Breast epithelium (tissue), 4 donors: ENCODE measurements at places on chromosomes 5 and 9.

DNA sequence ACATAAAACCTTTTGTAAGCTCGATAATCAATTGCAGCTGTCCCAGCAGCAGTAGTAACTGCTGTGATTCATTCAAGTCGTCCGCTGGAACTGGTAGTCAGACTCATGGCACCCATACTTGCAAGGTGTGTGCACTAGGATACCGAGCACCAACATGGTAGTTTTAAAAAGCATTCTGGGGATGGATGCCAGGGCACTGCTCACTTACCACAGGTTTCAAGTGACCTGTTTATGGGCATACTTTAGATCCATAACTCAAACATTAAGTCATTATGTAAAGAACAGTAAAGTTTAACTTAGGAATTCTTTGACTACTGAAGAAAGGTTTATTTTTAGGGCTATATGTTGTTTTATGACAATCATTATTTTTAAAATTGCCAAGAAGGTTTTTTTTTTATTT lies 2277.6 kb downstream of the MAT2B start:
- no peak for DNase-seq
- H3K27ac ChIP-seq, result no peak overlapping the region

DNA sequence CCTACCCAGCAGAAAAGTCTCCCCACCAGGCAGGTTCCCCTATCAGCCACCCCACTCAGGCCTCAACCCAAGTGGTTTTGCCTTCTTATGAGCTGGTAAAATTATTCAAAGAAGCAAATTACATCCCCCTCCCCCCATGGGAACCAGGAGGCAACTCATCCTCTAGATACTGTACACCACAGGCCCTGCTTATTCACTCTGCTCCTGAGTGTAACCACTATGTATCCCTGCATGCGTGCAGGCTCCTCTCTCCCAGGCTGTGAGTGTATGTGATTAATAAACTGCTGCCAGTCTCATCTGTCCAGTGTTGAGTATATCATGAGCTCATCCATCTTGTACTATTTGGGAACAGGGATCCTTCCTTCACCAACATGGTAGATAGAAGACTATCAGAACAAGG lies 8.6 kb downstream of the KCTD16 start:
- H3K27me3 ChIP-seq, result no peaks in the 10 kb centered on the region
- H3K36me3 ChIP-seq, result no peaks in the 10 kb centered on the region
- H3K4me3 ChIP-seq, result no peak overlapping the region
- DNase-seq, result no peak

DNA sequence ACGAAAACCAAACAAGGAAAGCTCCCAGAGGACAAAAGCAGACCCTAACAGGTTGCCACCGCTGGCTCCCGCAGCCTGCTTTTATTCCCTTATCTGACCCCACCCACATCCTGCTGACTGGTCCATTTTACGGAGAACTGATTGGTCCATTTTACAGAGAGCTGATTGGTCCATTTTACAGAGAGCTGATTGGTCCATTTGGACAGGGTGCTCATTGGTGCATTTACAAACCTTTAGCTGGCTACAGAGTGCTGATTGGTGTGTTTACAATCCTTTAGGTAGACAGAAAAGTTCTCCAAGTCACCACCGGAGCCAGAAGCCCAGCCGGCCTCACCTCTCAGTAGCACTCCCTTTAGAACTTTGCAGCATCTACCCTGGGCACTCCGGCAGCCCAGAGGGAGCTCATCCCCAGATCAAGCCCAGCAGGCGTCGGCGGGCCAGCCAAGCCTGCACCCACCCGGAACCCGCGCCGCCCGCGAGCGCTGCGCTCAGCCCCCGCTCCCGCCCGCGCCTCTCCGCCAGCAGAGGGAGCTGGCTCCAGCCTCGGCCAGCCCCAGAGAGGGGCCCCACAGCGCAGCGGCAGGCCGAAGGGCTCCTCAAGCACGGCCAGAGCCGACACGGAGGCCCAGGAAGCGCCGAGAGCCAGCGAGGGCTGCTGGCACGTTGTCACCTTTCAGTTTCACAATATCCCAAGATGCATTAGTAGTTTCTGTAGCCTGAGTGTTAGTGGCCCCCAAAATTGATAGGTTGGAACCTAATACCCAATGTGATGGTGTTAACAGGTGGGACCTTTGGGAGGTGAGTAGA lies 35.3 kb upstream of the CLPTM1L start:
- peak overlapping the region; percentile 11 for H3K4me3 ChIP-seq
- no peak for DNase-seq
- H3K36me3 ChIP-seq, result no peaks in the 10 kb centered on the region
- H3K27ac ChIP-seq, result no peak overlapping the region
- no peaks in the 10 kb centered on the region for H3K4me1 ChIP-seq
- H3K27me3 ChIP-seq, result no peaks in the 10 kb centered on the region

DNA sequence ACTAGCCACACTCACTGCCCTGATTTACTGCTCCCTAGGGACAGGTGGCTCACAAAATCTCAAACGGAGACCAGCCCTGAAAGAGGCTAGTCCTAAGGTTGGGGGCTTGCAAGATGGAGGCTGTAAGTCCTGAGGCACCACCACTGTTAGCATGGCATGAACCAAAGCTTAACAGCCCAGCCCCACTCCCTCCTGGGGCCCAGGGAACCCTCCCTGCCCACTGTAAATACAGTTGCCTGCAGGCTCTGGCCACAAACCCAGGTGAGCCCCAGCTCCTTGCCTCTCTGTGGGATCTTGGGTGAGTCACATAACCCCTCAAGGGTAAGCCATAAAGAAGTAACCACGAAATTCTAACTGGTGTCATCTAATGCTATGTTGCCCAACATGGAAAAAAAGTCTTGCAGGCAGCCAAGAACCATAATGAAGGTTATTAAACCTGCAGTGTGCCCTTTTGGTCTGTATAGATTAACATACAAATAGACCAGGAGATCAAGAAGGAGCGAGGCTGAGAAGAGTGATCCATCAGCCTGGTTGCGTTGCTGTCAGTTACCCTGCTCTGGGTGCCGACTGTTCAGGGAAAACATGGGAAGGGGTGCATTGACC lies 1.7 kb upstream of the POMT1 start:
- H3K27me3 ChIP-seq, result no peaks in the 10 kb centered on the region
- peak overlapping the region; percentile 43 for H3K27ac ChIP-seq
- no peak for DNase-seq
- peaks cover 13% of the 10 kb centered on the region for H3K36me3 ChIP-seq
- no peak overlapping the region for H3K4me3 ChIP-seq

- no peaks in the 10 kb centered on the region for H3K4me1 ChIP-seq
- no peaks in the 10 kb centered on the region for H3K36me3 ChIP-seq
- DNase-seq, result no peak
- no peak overlapping the region for H3K27ac ChIP-seq
- H3K4me3 ChIP-seq, result no peak overlapping the region
Measured at GRCh38 chr5:84287951-84288350, 96.7 kb downstream of the EDIL3 start.

DNA sequence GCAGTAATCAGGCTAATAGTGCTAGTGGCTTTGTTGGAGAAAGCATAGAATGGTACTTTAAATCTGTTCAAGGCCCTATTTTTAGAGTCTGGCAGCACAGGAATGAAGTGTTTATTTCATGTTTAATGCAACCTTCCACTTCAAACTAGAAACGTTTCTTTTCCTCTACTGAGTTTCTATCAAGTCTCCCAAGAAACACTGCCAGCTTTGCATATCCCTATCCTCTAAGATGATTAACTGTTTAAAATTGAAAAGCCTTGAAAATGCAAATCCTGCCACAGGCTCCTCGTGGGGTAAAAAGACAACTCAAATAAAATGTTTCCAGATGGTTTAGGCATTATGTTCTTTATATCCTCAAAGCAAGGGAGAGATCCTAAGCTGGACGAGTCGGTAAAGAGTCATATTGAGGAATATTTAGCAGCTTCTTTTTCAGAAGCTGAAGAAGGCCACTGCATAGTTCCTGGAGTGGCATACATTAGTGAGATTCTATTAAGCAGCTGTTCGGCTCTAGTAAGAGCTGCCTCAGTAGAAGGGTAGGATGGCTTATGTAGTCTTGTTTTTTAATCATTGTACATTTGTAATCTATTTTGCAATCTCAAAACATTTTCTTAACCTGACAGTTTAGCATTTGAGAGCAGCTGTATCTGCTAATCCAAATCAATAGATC lies 251.2 kb downstream of the CHSY3 start:
- no peaks in the 10 kb centered on the region for H3K4me1 ChIP-seq
- no peaks in the 10 kb centered on the region for H3K27me3 ChIP-seq
- no peak overlapping the region for H3K4me3 ChIP-seq

DNA sequence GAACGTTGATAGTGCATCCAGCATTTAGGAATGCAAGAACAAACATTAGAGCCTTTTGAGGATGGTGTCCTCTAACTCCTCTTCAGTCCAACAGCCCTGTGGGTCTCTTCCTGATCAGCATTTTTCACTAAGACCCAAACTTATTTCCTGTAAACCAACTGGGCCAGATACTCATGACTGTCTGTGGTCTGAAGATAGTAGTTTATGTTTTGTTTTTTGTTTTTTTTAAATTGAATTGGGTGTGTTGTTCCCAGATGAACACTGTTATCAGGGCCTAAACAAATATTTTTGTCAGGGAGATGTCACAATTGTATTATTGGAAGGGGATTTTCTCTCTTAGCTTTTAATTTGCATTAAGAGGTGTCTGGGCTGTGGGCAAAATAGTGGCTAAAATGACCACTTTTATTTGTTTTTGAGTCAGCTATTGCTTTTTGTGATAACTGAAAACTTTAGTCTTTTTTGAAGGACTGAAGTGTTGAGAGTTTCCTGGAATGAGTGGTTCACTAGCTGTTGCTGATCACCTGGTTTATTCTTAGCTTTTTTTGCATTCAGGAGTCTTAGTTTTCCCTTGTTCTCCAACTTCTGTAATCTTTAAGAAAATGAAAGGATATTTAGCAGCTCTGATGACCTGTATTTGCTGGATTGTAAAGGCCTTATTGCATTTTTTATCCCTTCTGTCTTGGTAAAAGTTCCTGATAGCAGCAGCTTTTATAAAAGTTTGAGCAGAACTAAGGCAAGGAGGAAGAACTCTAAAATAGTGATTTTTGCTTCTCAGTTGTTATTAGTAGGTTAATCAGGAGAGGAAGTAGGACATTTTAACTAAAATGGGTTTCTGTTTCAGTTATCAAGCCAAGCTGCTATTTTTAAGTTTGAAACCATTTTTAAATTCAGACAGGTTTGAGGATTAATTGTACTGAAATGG lies 5.5 kb downstream of the MAN2A1 start:
- no peak overlapping the region for H3K4me3 ChIP-seq
- H3K4me1 ChIP-seq, result no peaks in the 10 kb centered on the region
- no peak for DNase-seq
- no peaks in the 10 kb centered on the region for H3K36me3 ChIP-seq

GRCh38 chr5:32639943-32640342 lies 54.6 kb downstream of the SUB1 start:
- H3K4me1 ChIP-seq, result no peaks in the 10 kb centered on the region
- DNase-seq, result no peak
- no peaks in the 10 kb centered on the region for H3K27me3 ChIP-seq
- H3K4me3 ChIP-seq, result no peak overlapping the region
- no peak overlapping the region for H3K27ac ChIP-seq

DNA sequence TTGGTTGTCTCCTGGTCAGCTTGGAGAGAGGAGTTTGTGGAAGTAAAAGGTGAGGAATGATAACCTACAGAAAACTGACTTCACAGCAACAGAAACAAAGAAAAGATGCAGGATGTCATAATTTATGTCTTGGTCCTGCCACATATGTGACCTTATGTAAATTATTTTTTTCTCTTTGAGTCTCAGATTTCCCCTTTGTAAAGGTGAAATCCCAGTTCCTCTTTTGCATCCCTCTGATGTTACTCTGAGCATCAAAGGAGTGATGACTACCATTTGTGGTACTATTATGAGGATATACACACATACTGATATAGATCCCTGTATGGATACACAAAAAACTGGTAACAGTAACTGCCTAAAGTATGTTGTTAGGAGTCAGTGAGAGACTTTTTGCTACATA lies 1.4 kb upstream of the THG1L start:
- no peak overlapping the region for H3K4me3 ChIP-seq
- no peaks in the 10 kb centered on the region for H3K36me3 ChIP-seq
- no peak for DNase-seq
- H3K4me1 ChIP-seq, result no peaks in the 10 kb centered on the region
- H3K27me3 ChIP-seq, result no peaks in the 10 kb centered on the region

DNA sequence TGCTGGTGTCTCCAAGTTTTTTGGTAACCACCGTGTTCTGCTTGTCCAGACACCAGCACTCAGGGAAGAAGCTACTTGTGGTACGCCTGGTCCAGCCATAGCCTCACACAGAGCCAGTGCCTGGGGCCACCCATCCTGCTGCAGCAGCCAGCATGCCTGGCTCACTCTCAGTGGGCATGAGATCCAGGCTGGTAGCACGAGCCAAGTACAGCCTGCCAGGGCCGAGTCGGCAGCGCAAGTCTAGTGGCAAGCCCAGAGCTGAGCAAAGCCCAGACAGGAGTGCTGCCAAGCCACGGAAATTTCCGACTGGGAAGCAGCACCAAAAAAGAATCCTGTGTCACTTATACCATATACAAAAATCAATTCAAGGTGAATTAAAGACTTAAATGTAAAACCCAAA lies 36.3 kb upstream of the FBXL17 start:
- no peak overlapping the region for H3K27ac ChIP-seq
- no peaks in the 10 kb centered on the region for H3K4me1 ChIP-seq
- no peak for DNase-seq
- no peaks in the 10 kb centered on the region for H3K36me3 ChIP-seq
- no peak overlapping the region for H3K4me3 ChIP-seq

DNA sequence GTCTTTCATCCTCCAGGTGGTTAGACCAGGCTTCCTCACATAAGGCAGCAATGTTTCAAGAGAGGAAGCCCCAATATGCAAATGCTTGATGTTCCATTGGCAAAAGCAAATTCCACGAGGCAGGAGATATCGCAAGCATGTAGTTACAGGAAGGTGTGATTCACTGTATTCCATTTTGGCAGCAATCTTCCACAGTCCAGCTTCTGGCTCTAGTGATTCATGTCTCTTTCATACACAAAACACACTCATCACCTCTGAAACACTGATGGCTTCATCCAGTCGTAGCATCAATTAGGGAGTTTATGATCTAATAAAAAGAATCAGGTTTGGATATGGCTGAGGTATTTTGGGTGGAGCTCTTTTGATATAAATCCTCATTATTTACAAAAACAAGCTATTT lies 552.2 kb upstream of the RIOK2 start:
- H3K27me3 ChIP-seq, result no peaks in the 10 kb centered on the region
- H3K27ac ChIP-seq, result no peak overlapping the region
- no peaks in the 10 kb centered on the region for H3K4me1 ChIP-seq
- H3K36me3 ChIP-seq, result no peaks in the 10 kb centered on the region
- no peak for DNase-seq

DNA sequence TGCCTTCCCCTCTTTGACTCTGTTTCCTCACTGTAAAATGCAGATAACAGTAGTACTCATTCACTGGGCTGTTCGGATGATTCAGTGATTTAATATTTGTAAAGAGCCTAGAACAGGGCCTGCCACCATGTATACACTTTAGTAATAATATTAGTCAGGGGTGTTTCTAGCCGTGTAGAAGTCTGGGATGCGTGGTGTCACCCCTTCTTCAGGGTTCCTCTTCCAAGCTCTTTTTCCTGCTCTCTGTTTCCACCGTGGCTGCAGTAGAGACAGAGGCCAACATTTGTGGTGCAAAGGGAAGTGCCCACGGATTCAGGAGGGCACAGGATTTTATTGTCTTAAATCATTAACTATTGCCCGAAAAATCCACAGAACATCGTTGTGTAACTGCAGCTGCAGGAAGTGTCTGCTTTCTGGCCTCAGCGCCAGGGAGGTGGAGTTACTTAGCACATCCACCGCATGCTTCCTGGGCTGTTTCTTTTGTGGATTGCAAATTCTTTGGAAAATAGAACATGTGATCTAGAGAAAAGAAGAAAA lies 61.7 kb downstream of the TRIO start:
- H3K4me3 ChIP-seq, result peak overlapping the region; percentile 5
- H3K36me3 ChIP-seq, result no peaks in the 10 kb centered on the region
- peak overlapping the region; percentile 71 for H3K27ac ChIP-seq
- H3K4me1 ChIP-seq, result peaks cover 4% of the 10 kb centered on the region
